Spinal cord (tissue), 10 donors: ENCODE measurements at places on chromosomes 4 and X.

- DNase-seq: peak; percentile 87
These were observed 19.2 kb upstream of the WFS1 start for GRCh38 chr4:6250235-6250983.

DNA sequence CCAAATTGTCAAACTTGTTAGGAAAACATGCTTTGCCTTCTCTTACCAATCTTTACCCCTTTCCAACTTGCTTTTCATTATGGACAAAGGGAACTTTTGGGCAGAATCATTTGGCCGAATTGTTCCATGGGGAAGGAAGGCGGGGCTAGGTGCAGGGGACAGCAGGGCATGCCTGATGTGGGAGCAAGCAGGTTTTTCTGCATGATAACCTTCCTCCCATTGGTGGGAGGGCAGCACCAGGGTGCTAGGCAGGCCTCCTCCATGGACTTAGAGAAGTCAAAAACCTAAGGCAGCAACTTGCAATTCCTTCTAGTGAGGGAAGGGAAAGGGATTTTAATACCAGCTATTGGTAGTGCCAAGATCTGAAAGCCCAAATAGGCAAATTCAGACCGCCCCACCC lies 260.5 kb downstream of the MAPK10 start:
- no peak for DNase-seq

- DNase-seq: no peak
These were observed 345 bp downstream of the SLC6A8 start for GRCh38 chrX:153688071-153688470.

DNA sequence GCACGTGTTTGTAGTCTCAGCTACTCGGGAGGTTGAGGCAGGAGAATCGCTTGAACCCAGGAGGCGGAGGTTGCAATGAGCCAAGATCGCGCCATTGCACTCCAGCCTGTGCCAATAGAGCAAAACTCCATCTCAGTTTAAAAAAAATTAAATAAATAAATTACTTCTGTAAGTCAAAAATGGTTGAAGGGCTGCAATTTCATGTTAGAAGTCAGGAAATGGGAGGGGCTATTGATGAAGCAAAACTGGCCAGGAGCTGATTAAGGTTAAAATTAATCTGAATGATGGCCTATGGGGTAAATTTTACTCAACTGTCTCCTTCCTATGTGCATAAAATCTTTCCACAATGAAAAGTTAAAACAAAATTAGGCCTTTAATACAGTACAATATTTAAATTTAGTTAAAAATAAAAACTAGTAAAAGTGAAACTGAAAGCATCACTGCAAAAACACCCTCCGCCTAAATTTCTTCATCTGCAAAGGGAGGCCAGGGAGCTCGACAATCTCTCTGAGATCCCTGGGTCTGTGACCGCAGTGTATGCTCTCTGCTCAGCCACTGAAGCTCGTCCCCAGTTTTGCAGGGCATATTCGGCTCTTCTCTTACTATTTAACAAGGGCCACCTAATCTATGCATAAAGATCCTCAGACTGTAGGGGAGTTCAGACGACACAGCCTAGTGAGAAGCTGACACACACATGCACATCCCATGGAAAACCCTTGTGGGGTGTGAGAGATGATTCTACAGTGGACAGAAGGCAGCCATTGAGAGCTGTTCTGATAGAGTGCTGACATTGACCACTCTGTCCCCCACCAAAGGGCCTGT lies 57.2 kb downstream of the IRF2 start:
- DNase-seq: no peak

- DNase-seq: no peak
These were observed 11.1 kb upstream of the FAM9C start for GRCh38 chrX:13055486-13055885.

GRCh38 chr4:16199093-16199492 lies 27.2 kb downstream of the TAPT1 start:
- no peak for DNase-seq

- no peak for DNase-seq
These were observed 26.0 kb downstream of the STAP1 start for GRCh38 chr4:67584496-67584895.

DNA sequence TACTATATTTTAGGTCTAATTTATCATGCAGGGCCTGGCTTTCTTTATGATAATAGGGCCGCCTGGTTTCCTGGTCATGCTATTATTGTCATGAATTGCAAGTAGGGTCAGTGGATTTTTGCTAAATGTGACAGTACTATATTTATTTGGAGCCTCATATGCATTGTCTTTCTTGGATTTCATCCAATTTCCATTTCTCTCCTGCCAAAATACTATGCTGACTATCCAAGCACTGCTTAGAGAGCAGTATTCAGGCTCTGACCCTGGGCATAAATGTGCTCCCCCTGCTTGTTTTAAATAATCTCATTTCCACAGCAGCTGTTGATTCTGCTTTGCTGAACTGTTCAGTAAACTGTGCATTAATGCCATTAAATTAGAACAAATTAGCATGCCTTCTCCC lies 269.3 kb downstream of the GPM6A start:
- peak; percentile 85 for DNase-seq

DNA sequence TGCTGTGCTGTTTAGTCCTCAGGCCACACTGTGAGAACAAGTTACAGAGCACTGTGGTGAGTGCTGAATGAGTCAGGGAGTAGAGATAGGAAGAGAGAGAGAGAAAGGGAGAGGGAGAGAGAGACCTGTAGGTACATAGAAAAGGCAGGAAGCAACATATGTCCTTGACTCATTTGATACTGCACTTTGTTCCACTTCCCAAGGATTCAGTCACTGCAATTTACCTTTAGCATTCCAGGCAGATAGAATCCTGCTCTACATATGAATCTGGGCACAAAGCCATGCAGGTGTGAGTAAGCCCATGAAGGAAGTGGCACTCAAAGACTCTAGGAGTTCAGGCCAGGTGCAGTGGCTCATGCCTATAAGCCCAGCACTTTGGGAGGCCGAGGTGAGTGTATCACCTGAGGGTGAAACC lies 1.0 kb upstream of the DAPP1 start:
- no peak for DNase-seq

- no peak for DNase-seq
These were observed 219.8 kb downstream of the ZNF674 start for GRCh38 chrX:46325312-46325877.

- no peak for DNase-seq
These were observed 12.4 kb downstream of the DDIT4L start for GRCh38 chr4:100177855-100178254.

DNA sequence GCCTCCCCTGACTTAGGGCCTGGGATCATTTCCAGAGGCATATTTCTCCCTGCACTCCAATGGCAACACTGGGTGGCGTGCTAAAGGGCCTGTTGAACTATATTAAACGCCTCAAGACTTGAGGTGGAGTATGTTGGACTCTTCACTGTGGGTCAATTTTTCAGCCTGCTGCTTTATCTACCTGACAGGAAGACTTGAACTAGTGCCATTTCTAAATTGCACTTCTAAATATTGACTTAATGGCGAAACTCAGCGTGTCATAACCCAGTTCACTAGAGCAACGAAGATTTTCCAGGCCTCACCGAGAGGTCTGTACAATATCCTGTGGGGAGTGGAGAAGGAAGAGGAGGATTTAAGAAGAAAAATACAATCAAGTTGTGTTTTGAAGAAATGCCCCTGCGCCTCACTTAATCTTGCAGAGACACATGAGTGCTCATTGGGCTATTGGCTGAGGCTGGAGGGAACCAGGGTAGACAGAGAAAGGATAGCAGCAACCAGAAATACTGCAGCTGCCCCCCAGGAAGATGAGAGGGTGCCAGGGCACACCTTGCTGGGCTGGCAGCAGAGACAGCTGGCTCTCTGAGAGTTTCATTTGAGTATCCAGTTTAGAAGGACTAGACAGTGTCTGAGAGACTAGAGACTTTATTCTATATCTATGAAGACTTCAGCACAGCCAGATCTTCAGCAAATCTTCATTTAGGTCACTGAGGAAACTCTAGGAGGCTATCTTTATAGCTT lies 67.4 kb downstream of the ENPP6 start:
- peak; percentile 7 for DNase-seq

GRCh38 chr4:14559646-14560045 lies 442.6 kb upstream of the CPEB2 start:
- no peak for DNase-seq

DNA sequence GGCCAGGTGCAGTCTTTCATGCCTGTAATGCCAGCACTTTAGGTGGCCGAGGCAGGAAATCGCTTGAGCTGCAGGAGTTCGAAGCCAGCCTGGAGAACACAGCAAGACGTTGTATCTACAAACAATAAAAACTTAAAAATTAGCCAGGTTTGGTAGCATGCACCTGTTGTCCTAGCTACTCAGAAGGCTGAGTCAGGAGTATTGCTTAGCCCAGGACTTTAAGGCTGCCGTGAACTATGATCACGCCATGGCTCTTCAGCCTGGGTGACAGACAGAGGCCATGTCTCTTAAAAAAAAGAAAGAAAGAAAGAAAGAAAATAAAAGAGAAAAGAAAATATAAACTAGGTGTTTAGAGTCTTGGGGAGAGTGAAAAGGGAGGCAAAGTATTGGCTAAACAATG lies 96.4 kb upstream of the PDE5A start:
- no peak for DNase-seq

- DNase-seq: no peak
These were observed 36.9 kb downstream of the NBDY start for GRCh38 chrX:56765811-56766553.

DNA sequence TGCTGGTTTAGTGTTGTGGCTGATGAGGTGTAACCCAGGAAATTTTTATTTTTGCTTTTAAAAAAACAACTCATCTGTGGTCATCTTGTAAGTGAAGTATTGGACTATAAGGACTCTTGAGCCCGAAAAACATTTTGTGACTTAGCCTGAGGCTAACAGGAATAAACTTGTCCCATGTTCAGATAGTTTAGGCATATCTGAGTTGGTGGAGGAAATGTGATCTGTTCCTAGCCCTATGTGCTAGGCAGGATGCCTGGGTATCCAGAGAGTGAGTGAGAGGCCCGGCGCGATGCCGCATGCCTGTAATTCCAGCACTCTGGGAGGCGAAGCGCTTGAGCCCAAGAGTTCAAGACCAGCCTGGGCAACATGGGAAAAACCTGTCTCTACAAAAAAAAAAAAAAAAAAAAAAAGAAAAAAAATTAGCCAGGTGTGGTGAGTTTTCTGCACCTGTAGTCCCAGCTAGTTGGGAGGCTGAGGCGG lies 3.7 kb downstream of the SMS start:
- no peak for DNase-seq

DNA sequence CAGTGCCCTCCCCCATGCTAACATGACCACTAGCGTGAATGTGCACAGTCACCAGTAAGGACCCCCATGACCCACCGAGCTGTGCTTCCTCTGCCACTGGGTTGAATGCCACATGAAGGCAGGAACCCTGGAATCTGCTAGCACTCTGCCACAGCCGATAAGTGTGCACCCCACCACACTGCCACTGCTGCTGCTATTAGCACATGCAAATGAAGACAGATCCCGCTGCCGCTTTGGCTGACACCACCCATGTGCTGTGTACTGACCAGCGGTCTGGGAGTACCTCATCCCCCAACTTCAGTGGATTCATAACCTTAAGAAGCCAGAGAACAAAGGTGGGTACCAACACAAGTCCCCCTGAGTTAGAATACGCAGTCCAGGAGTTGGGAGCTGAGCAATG lies 200.9 kb upstream of the ARHGEF9 start:
- no peak for DNase-seq

DNA sequence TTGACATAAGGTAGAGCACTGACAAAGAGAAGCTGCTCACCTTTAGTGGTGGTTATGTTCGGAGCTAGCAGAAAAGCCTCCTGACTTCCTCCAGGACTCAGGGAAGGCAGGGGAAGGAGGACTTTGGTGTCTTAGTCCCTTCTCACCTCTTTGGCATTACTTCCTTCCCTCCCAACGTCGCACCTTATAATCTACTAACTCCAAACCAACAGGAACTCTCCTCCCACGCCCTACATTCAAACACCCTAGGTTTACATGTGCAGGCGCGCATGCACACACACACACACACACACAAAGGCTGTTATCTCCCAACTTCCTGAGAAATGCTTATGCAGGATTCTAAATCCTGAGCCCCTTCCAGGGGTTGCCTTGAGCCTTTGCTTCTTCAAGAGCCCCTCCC lies 157.7 kb upstream of the STS start:
- no peak for DNase-seq

GRCh38 chr4:138832563-138832962 lies 183.0 kb upstream of the NOCT start:
- no peak for DNase-seq

GRCh38 chr4:156329779-156330178 lies 376.1 kb upstream of the CTSO start:
- DNase-seq: no peak

GRCh38 chr4:85675076-85676049 lies 200.4 kb downstream of the ARHGAP24 start:
- no peak for DNase-seq

DNA sequence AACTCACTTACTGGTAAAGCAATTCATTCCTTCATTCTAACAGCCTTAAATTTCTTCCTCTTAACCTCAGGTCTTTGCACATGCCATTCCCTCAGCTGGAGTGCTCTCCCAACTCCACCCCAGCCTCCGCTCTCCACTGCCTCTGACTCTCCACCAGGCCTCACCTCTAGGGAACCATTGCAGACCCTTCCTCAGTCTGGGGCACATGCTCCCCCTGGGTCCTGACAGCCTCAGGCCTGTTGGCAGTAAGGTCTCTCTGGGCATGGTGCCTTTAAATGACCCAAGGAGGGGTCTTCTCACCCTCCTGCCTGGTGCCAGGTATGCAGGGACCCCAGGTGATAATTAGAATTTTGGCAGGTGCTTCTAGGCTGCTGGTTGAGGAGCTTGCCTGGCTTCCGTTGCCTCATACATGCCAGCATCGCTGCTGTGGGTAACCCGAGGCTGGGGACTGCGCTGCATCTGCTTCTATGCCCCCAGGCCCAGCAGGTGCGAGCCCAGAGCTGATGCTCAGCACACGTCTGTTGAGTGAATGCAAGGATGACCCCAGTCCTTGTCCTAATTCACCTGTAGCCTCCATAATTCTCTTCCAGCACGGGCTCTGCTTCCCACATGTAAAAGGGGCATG lies 27.5 kb upstream of the GPR78 start:
- no peak for DNase-seq

GRCh38 chr4:84159762-84160161 lies 339.3 kb downstream of the NKX6-1 start:
- DNase-seq: no peak

DNA sequence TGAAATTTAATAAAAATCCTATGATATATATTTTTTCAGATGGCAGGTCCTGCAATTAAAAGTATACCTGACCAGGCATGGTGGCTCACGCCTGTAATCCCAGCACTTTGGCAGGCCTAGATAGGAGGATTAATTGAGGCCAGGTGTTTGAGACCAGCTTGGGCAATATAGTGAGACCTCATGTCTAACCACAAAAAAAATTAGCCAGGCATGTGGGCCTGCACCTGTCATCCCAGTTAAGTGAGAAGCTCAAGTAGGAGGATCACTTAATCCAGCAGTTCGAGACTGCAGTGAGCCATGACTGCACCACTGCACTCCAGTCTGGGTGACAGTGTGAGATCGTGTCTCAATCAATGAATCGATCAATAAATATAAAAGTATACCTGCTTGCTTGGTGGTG lies 2.5 kb downstream of the OCIAD2 start:
- DNase-seq: no peak
